Naive B cell (primary cell): ENCODE measurements at places on chromosomes 6 and 20.

GRCh38 chr6:6470123-6470522 is 118.4 kb upstream of the LY86 start:
- H3K4me3 ChIP-seq, result no peak overlapping the region
- DNase-seq, result no peak
- H3K27ac ChIP-seq, result no peak overlapping the region
- peaks cover 17% of the 10 kb centered on the region for H3K36me3 ChIP-seq
- H3K27me3 ChIP-seq, result peaks cover 3% of the 10 kb centered on the region
- peaks cover 5% of the 10 kb centered on the region for H3K4me1 ChIP-seq

GRCh38 chr6:6884193-6884627 is 223.6 kb upstream of the RREB1 start:
- no peaks in the 10 kb centered on the region for H3K4me1 ChIP-seq
- H3K27ac ChIP-seq, result no peak overlapping the region
- no peaks in the 10 kb centered on the region for H3K36me3 ChIP-seq
- H3K4me3 ChIP-seq, result no peak overlapping the region

- H3K4me1 ChIP-seq, result no peaks in the 10 kb centered on the region
- DNase-seq, result no peak
- H3K36me3 ChIP-seq, result no peaks in the 10 kb centered on the region
- H3K4me3 ChIP-seq, result no peak overlapping the region
- H3K27ac ChIP-seq, result no peak overlapping the region
These were observed 9.7 kb upstream of the ZNF334 start for GRCh38 chr20:46523108-46523507.

DNA sequence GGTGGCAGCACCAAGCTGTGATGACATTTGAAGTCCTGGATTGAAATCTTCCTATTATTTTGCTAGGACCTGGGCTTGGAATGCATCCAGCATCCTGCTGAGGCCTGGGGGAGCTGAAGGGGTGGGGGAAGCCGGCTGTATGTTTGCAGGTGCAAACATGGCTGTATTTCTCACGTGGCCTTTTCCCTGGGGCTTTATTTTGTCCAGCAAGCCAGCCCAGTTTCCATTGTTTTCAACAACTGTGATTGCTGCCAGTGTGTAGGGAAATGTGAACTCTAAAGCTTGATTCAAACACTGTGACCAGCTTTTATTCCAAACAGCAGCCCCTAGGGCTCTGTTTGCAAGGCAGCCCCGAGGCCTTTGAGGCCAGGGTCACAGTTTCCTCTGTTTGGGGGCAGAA is 683.0 kb downstream of the DHX35 start:
- H3K27ac ChIP-seq, result no peak overlapping the region
- peaks cover 5% of the 10 kb centered on the region for H3K27me3 ChIP-seq
- no peaks in the 10 kb centered on the region for H3K36me3 ChIP-seq
- H3K4me1 ChIP-seq, result no peaks in the 10 kb centered on the region
- H3K4me3 ChIP-seq, result no peak overlapping the region
- no peak for DNase-seq

DNA sequence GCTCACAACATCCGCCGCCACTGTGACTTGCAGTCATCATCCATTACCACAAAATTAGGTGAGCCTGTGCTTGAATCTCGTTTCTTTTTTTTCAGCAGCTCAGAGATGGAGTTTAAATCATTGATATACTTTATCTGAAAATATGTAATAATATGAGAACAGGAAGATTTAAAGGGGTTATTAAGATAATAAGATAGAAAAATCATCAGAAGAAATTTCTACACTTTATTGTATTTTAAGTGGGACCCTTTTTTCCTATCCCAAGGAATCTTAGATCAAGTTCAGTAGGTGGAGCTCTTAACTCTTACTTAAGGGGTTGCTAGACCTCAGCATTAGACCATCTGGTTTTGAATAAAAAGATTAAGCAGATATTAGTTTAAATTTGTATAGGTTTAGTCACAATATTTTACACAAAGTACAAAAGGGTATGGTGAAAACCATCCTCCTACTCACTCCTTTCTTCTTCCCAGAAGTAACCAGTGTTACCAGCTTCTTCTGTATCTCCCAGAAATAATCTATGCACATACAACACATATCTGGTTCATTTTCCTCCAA is 9.4 kb upstream of the NCOA7 start:
- H3K36me3 ChIP-seq, result no peaks in the 10 kb centered on the region
- no peak for DNase-seq
- H3K4me1 ChIP-seq, result no peaks in the 10 kb centered on the region
- H3K27ac ChIP-seq, result no peak overlapping the region
- no peaks in the 10 kb centered on the region for H3K27me3 ChIP-seq
- no peak overlapping the region for H3K4me3 ChIP-seq

DNA sequence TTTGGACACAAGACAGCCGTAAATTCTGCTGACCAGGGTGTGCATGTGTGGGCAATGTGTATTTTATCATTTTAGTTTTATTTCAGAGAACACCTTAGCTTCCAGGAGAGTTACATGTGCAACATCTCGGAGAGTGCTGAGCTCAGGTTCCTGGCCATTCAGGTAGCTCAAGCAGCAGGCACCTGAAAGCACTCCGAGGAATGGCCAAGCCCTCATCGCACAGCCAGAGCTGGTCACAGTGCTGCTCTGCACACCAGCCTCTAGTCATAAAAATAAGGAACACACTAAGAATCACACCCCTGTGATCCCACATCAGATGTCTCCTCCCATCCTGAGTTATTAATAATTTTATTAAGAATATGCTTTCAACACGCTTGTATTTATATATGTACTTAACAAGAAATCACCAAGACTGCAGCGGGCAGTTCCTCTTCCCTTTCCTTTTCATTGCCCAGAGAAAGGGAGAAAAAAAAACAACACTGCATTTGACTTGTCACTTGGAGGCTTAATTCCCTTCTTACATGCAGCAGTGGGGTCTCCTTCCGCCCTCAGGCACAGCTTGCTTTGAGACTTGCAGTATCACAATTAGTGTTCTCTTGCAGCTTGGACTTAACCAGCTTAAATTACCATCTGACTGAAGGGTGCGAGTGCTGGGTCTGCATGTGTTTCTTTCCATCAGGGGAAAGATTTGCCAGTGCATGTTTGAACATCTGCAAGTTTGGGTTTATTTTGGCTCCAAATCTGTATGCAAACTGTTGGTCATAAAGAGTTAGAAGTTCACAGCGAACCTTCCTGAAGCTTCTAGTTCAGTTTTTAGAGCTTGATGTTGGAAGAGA is 36.0 kb upstream of the IRF4 start:
- peak overlapping the region; percentile 37 for H3K4me3 ChIP-seq
- DNase-seq, result no peak
- H3K36me3 ChIP-seq, result peaks cover 13% of the 10 kb centered on the region

- peaks cover 27% of the 10 kb centered on the region for H3K4me1 ChIP-seq
- no peak for DNase-seq
- no peaks in the 10 kb centered on the region for H3K27me3 ChIP-seq
- peak overlapping the region; percentile 44 for H3K27ac ChIP-seq
- H3K4me3 ChIP-seq, result no peak overlapping the region
These were observed 42.1 kb downstream of the NUDT3 start for GRCh38 chr6:34350137-34350933.

- no peak overlapping the region for H3K27ac ChIP-seq
- peaks cover 10% of the 10 kb centered on the region for H3K4me1 ChIP-seq
- no peaks in the 10 kb centered on the region for H3K27me3 ChIP-seq
- DNase-seq, result no peak
These were observed 136.1 kb downstream of the PDSS2 start for GRCh38 chr6:107323133-107323785.

DNA sequence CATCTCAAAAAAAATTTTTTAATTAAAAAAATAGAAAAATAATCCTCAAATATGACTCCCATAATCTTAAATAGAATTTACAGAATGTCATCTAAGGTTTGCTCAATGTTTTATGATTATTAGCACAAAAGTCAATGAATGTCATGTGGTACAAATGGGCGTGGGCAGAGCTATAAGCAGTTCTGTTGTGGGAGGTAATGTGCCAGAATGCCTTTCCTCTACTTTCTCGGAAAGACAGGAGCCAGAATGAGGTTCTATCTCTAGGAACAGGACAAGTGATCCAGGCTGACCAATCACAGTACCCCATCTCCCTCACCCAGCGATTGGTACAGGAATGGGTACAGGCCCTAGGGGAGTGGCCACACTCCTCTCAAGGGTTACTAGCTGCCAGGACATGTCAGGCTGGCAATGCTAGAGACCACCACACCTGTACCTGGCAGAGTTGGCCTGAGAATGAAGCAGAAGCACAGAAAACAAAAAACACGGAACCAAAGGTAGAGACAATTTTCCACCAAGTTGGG is 15.1 kb downstream of the RALGAPA2 start:
- H3K4me1 ChIP-seq, result peaks cover 19% of the 10 kb centered on the region
- no peak overlapping the region for H3K27ac ChIP-seq
- H3K36me3 ChIP-seq, result peaks cover 5% of the 10 kb centered on the region
- no peak overlapping the region for H3K4me3 ChIP-seq
- H3K27me3 ChIP-seq, result no peaks in the 10 kb centered on the region

DNA sequence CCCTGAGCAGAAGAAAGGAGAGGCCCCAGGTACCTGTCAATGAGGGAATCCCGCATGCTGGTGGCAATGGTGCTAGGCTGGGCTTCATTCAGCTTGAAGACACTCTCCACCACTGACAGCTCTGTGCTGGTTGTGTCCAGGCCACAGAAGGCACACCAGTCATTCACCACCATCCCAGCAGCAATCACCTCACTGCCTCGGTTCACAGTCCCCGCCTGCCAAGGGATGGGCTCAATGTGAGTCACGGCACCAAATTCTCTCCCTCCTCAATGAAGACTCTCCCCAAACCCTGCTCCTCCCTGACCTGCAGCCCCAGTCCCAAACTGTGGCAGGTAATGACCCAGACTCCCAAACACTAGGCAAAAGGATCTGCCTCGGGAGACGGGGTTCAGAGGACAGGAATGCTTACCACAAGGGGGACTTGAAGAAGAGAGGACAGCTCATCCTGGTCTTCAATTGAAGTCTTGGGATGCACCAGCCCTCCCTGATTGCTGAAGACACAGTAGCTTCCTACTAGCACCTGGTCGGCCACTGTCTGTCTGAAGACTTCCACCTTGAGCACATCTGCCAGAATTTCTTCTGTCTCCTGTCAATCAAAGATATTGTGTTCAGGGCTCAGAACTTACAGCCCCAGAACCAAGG is 1.7 kb upstream of the MMP24OS start:
- H3K27me3 ChIP-seq, result no peaks in the 10 kb centered on the region
- no peak for DNase-seq
- peaks cover 7% of the 10 kb centered on the region for H3K36me3 ChIP-seq
- peak overlapping the region; percentile 97 for H3K27ac ChIP-seq

GRCh38 chr6:127816643-127817042 is 84.2 kb downstream of the THEMIS start:
- DNase-seq, result no peak
- no peaks in the 10 kb centered on the region for H3K36me3 ChIP-seq
- no peaks in the 10 kb centered on the region for H3K4me1 ChIP-seq
- H3K4me3 ChIP-seq, result no peak overlapping the region

DNA sequence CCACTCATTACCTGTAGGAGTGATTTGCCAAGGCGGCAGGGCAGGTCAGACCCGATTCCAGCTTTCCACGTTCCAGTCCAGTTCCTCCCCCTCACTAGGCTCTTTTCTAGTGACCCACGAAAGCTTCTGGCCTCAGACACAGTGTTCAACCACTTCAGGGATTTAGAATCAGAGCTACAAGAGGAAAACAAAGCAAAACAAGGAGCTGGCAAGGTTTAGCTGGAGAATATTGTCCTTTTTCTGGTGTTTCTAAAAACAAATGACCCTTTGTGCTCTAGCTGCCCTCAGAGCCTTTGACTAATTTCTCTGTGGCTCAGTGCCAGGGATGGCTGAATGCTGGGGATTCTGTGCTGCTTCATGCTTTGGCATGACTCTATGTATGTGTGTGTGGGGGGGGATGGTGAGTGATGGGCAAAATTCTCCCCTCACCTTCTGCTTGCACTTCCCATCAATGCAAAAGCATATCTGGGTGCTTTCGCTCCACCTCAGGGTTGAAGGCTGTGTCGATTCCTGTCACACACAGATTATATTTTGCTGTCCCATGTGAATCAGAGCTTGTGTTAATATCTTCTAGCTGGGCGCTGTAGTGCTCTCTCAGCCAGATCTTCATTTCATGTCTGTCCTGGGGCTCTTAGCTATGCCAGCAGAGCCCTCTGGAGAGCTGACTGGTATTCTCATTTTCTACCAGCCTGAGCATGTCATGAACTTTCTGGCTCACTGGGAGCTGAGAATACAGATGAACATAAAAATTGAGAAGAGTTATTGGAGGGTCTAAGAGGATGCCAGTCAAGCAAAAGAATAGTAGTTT is 19.3 kb upstream of the NEDD9 start:
- H3K27me3 ChIP-seq, result no peaks in the 10 kb centered on the region
- DNase-seq, result no peak
- H3K27ac ChIP-seq, result no peak overlapping the region
- H3K36me3 ChIP-seq, result peaks cover 61% of the 10 kb centered on the region

DNA sequence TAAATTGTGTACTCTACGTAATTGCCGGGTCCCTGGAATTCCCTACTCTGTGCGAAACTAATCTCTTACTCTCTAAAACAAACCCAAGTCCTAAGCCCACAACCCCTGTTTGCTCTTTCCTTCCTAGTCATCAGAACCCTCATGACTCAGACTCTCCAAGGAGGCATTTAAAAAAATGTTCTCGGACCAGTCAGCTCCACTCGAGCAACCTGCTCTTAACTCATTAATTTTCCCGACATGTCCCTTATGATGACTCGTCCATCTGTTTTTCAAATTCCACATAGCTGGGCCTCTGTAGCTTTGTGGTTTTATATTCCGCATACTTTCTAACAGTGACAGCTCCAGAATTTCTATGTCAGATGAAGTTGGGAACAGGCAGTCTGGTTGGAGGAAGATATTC is 2.6 kb upstream of the MUC22 start:
- H3K4me1 ChIP-seq, result no peaks in the 10 kb centered on the region
- H3K27me3 ChIP-seq, result peaks cover 40% of the 10 kb centered on the region
- no peak for DNase-seq
- no peak overlapping the region for H3K4me3 ChIP-seq
- no peak overlapping the region for H3K27ac ChIP-seq
- no peaks in the 10 kb centered on the region for H3K36me3 ChIP-seq

GRCh38 chr6:129575378-129576118 is 134.4 kb downstream of the ARHGAP18 start:
- H3K4me3 ChIP-seq, result no peak overlapping the region
- H3K27me3 ChIP-seq, result no peaks in the 10 kb centered on the region
- DNase-seq, result no peak
- peaks cover 12% of the 10 kb centered on the region for H3K36me3 ChIP-seq
- no peak overlapping the region for H3K27ac ChIP-seq
- peaks cover 3% of the 10 kb centered on the region for H3K4me1 ChIP-seq

DNA sequence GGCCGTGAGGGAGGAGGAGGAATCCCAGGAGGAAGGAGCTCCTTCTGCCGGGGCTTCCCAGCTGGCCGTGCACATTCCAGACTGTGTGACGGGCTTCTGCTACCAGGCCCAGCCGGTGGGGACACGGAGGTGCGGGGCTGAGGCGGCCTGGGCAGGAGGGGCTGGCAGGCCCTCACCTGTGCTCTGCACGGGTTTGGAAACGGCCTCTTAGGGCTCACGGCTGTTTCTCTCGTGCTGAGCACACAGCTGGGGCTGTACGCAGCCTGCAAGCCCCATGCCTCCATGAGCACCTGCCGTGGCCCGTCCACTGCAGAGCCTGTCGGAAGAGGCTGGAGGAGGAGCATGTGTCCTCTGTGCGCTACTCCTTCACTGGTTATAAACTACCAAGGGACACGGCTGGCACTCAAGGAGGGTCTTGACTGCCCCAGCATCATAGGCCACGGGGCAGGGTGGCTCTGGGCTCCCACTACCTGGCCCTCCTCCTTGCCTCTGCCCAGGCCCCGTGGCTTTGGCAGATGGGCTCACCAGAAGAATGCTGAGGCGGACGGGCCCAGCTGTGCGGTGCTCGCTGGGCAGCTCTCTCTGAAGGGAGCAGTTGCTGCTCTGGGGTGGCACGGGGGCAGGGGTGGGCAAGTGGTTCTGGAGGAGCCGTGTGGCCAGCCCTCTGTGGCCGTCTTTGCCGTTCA is 15.8 kb downstream of the NPEPL1 start:
- H3K4me3 ChIP-seq, result no peak overlapping the region
- H3K4me1 ChIP-seq, result no peaks in the 10 kb centered on the region
- H3K36me3 ChIP-seq, result peaks cover 3% of the 10 kb centered on the region
- no peak for DNase-seq
